Activated naive CD4-positive, alpha-beta T cell treated with anti-CD3 and anti-CD28 coated beads, Interleukin-2, amount 50 U/mL, for 72 hours (primary cell): ENCODE measurements at places on chromosomes 2 and 18. TPM values are rescaled to one million over a fixed set of nuclear protein-coding genes. Genes with fewer than 3 reads are reported as not detected.

CNNM4 gene
- 8.9 TPM for total RNA-seq

KCMF1 gene
- total RNA-seq: 124 TPM

SLC4A3 gene
- not detected for total RNA-seq

GAREM2 gene
- total RNA-seq: 10.4 TPM

ABCB11 gene
- total RNA-seq: not detected

RIT2 gene
- not detected for total RNA-seq

VIT gene
- not detected for total RNA-seq

EFEMP1 gene
- total RNA-seq: not detected

EVX2 gene
- total RNA-seq: not detected

GRCh38 chr2:101895039-101895438 lies 96.7 kb upstream of the IL1R2 start:
- no peak for DNase-seq

DNA sequence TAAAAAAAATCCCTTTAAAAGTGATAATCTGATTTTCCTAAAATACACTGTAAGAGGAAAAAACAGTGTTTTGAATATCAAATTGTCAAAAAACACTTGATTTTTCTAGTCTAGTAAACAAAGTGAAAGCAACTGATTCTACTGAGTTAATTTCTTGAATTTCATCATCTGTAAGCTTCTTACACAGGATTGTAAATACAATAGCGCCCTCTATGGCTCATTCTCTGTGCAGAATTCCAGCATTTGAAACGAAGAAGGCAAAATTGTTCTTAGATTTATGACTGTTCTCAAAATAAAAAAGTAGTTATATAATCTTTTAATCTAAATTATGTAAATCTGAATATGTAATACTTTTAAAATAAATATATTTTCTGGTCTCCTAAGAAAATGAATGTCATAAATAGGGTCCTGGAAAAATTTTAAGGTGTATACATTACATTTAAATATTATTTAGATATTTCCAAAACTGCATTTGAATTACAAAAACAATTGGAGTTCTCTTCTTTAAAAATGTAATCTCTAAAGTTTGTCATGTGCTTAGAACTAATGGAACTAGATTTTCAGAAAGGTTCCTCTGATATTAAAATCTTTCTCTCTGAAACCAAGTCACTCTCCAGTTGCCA lies 176.9 kb upstream of the MC4R start:
- peak; percentile 6 for DNase-seq

DNA sequence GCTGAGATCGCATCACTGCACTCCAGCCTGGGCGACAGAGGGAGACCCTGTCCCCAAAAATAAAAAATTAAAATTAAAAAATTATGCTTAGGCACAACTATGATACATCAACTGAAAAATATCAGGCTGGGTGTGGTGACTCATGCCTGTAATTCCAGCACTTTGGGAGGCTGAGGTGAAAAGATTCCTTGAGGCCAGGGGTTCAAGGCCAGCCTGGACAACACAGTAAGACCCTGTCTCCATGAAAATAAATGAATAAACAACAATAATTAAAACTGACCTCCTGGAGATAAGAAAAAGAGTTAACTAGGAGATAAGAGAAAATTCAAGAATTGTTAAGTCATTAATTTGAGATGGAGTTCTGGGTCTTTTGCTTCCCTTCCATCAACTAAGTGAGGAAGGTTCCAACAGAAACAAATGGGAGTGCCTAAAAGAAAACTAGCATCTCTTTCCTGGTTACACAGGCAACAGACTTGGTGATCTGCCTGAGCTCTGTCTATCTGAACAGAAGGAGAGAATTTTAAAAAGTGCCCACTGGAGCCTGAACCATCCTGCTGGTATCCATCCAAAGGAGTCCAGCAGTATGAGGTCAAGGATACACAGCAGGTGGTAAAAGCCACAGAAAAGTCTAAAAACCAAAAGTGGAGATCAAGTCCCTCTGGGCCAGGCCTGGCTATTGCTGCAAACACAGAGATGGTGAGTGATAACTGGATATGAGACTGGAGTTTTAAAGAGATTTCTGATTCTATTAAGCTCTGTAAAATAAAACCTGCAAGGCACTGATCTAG lies 8.8 kb downstream of the PPM1G start:
- DNase-seq: no peak

DNA sequence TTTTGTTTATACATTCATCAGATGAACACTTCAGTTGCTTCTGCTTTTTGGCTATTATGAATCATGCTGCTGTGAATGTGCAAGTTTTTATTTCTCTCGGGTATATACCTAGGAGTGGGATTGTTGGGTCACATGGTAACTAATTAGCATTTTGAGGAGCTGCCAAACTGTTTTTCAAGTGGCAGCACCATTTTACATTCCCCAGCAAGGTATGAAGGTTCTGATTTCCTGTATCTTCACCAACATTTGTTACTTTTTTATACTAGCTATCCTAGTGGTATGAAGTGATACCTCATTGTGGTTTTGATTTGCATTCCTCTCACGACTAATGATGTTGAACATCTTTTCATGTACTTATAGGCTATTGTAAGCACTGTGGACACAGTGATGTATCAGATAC lies 53.9 kb downstream of the DYNC1I2 start:
- DNase-seq: no peak

- DNase-seq: no peak
Measured at GRCh38 chr2:112962308-112963175, 15.3 kb upstream of the IL36G start.

- no peak for DNase-seq
Measured at GRCh38 chr18:77544792-77545191, 295.1 kb downstream of the GALR1 start.

DNA sequence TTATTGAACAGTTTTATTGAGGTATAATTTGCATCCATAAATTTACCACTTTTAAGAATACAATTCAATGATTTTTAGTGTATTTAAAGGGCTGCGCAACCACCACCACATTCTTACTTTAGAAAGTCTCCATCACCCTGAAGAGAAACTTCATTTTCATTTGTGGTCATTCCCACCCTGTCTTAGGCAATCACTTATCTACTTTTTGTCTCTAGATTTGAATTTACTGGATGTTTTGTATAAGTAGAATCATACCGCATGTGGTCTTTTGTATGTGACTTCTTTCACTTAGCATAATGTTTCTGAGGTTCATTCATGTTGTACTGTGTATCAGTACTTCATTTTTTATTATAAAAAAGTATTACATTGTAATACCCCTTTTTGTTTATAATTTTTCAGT lies 17.9 kb upstream of the SLC4A10 start:
- DNase-seq: no peak

DNA sequence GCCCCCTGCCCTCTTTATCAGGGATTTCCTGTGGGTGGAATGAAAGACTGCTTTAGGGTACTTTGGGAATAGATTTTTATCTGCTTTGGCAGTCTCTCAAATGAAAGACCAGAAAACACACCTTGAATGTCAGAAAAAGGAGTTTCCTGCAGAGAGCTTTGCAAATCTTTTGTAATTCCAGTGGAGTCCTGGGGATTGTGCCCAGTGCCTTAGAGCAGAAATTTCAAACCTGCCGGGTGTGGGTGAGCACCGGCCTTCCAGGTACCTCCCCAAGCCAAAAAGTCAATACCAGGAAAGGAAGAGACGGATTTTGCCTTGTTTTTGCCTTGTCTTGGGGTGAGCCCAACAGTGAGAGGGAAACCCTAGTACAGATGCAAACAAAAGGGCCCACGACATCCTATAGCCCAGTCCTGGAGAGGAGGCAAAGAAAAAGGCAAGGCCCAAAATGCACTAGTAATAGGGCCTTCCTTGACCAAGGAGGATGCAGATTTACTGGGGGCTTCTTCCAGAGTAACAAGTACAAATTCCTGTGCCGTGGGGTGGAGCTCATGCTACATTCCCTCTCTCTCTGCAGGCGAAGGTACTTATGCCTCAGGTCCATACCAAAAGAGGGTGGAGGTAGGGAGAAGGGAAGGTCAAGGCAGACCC lies 36.4 kb downstream of the FOXI3 start:
- DNase-seq: no peak

GRCh38 chr2:119371111-119371510 lies 4.3 kb downstream of the DBI start:
- no peak for DNase-seq

GRCh38 chr2:2665834-2666133 lies 334.7 kb upstream of the MYT1L start:
- no peak for DNase-seq

GRCh38 chr2:12616456-12617156 lies 100.1 kb upstream of the TRIB2 start:
- no peak for DNase-seq

DNA sequence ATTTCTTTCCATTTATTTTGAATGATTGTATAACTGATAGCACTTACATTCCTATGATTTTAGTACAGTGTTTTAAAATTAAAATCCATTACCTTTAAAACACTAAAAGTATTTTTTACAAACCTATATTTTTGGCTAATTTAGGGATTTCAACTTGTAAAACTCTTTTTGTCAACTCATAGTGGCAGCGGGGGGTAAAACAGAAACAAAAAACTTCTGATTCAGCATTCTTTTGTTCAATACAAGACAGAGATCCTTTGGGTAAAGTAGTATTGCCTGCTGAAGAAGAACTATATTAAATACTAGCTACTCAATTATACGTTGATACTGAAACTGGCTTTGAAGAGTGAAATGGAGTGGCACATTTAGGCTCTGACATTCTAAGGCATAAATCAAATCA lies 437.4 kb upstream of the CDH19 start:
- DNase-seq: no peak

DNA sequence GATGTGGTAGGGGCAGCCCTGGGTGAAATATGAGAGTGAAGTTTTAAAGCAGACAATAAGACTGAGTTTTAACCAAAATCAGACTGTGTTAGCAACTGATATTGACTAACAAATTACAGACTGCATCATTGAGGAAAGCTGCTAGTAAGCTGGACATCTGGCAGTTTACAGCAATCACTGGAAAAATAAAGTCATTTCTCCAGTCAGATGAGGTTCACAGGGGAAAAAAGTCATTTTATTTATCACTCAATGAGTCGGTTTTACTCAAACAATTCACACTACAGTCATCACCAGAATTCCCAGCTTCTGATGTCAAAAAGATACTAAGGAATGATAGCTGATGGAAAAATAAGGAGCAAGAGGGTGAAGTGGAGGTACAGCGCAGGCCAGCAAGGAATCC lies 10.5 kb upstream of the TMEM177 start:
- DNase-seq: no peak

DNA sequence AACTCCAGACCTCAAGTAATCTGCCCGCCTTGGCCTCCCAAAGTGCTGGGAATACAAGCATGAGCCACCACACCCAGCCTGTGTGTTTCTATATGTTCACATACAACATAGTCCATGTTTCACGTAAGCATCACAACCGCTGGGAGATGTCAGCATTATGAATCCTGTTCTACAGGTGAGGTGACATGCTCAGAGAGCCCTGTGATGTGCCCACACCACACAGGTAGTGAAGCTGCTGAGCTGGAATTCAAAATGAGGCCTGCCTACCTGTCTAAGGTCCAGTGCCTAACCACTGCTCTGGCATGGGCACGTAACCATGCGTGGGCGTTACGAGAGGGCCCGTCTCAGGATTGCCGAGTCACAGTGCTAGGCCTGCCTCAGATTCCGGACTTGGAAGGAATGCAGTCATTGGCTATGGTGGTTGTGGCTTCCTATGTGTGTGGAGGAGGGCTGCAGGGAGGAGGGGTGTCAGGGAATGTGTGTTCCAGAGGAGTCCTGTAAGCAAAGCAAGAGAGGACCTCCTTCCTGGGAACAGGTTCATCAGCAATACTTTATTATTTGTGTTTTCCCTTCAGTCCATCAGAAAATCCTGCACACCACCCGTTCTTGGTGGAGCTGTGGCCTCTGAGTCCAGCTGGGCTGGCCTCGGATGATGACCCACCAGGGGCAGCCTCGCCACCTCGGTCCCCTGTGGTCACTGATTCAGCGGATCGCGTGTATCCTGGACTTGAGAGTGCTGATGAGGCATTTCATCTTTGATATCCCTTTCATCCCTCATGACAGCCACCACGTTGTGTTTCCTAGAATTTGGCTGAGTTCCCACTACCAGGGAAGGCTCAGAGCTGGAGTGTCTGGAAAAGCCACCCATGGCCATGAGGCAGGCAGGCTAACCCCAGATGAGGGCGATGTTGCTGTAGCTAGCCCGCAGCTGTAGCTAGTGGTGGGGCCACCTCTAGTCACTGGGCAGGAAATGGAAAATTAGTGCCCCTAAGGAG lies 31.1 kb downstream of the HK2 start:
- no peak for DNase-seq

- no peak for DNase-seq
Measured at GRCh38 chr2:10762651-10763460, 41.4 kb downstream of the ATP6V1C2 start.

DNA sequence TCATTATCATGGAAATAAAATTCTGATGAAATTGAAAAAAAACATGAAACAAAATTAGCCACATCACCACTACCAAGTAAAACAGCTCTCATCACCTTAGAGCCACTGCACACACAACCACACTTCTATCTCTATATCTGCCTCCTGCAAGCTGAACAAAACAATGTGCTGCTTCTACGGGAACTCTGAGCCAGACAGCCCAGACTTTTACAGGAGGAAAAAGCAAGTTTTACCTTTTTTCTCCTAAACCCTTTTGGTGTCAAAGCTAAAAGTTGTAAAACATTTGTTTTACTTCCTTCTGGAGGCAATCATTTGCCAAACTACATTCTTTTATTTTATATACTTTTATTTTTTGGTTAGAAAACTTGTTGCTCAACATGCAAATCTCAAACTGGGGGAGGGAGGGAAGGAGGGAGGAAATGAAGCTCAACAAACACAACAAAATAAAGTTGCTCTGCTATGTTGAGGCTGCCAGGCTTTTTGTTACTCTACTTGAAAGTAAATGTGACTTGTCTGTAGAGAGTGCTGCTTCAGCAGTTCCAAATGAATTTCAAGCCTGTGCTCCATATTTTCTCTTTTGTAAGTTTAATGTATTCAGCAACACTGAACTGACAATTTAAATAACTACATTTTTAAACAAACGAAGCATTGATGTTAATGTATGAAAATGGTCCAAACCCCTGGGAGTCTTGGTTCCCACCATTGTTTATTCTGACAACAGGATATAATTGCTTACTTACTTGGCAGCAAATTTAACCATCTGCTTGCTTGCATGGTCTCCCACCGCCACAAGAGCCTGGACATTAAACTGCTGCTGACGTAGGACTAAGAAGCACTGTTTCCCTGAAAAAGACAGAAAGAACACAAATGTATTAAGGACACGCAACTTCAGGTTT lies 24.5 kb downstream of the DARS1 start:
- DNase-seq: no peak
